Stimulated activated CD4-positive, alpha-beta T cell treated with anti-CD3 and anti-CD28 coated beads, Interleukin-2, amount 100 ng/mL, for 48 hours (primary cell): ENCODE measurements at places on chromosomes 1 and 21.

- DNase-seq = no peak
Observed at GRCh38 chr1:24769656-24770651, 24.7 kb downstream of the CLIC4 start.

GRCh38 chr1:228833911-228834688 is 98.8 kb downstream of the RHOU start:
- DNase-seq = no peak

- DNase-seq = no peak
Observed at GRCh38 chr1:204685236-204686006, at the start of gene LRRN2. Gene LRRN2, minus strand, starts transcription at chr1:204685738. Its CDS starts 65,746 bp downstream, at chr1:204619992.

- DNase-seq = no peak
Observed at GRCh38 chr21:42568866-42569731, 55.4 kb downstream of the SLC37A1 start.
